ENCODE measurements at places on chromosomes 3 and 15. TPM values are rescaled to one million over a fixed set of nuclear protein-coding genes. Genes with fewer than 3 reads are reported as not detected.
A peak's percentile ranks its signal among the peaks of the same experiment; 100 is the strongest.

DNA sequence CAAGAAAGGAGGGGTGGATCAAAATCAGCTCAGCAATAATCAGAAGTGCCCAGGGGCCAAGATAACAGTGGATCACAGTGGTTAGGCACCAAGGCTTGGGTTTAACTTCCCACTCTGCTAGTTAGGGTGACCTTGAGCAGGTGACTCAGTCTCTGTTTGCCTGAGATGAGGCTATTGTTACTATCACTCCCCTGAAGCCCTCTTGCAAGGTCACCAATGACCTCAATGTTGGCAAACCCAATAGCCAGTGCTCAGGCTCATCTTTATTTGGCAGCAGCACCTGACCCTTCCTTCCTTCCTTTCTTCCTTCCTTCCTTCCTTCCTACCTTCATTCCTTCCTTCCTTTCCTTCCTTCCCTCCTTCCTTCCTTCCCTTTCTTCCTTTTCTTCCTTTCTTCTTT, 102.4 kb upstream of the HACD2 start:
- no peak for DNase-seq
- H3K4me3 ChIP-seq = no peak overlapping the region
- H3K36me3 ChIP-seq = no peaks in the 10 kb centered on the region
- no peaks in the 10 kb centered on the region for H3K27me3 ChIP-seq
- H3K4me1 ChIP-seq = peaks cover 23% of the 10 kb centered on the region

DNA sequence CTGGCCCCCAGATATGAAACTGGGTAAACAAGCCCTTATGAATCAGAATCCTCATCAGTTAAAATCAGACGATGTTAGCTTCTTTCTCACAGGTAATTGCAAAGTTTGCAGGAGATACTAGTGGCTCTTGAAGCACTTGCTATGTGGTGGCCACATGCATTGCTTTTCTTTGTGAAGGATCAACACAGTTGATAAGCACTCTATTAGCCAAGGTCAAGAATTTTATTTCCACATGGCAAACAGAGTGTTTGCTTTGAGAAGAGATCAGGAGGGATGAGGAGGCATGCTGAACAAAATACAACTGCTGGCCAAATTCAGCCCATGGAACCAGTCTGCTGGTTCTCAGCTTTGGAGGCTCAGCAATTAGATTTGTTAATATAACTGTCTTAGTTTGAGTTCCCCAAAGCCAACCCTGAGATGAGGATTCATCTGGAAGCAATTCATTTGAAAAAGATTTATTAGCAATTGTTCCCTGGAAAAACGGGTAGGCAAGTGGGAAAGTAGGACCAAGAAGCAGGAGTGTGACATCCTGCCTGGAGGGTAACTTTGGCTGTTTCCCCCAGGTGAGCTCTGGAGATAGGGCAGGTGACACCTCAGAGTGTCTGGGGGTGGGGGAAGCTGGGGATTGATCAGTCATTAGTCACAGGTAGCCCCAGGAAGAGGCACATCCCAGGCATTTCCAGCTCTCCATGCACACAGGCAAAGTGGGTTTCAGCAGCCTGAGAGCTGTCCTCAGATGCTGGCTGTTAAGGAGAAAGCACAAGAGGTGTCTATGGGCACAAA, 180.3 kb downstream of the ABHD5 start:
- H3K36me3 ChIP-seq = no peaks in the 10 kb centered on the region
- peaks cover 77% of the 10 kb centered on the region for H3K4me1 ChIP-seq
- peak; percentile 46 for DNase-seq

LMAN1L gene
- not detected for total RNA-seq

DNA sequence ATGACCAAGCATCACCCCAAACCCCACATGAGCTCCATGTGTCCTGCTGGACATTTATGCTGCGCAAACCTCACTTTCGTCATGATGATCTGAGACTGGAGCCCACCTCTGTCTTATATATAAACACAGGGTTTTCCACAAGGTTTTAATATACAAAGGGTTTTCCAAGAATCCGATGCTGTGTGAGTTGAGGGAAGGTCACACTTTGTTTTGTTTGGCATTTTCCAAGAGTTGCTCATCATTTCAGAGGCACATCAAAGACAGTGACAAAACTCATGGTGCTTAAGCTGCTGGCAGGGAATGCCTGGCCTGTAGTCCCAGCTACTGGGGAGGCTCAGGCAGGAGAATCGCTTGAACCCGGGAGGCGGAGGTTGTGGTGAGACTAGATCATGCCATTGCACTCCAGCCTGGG, 20.0 kb downstream of the EFCC1 start:
- H3K27me3 ChIP-seq = no peaks in the 10 kb centered on the region
- H3K36me3 ChIP-seq = no peaks in the 10 kb centered on the region
- no peak for DNase-seq
- no peak overlapping the region for H3K27ac ChIP-seq
- no peak overlapping the region for H3K4me3 ChIP-seq

DNA sequence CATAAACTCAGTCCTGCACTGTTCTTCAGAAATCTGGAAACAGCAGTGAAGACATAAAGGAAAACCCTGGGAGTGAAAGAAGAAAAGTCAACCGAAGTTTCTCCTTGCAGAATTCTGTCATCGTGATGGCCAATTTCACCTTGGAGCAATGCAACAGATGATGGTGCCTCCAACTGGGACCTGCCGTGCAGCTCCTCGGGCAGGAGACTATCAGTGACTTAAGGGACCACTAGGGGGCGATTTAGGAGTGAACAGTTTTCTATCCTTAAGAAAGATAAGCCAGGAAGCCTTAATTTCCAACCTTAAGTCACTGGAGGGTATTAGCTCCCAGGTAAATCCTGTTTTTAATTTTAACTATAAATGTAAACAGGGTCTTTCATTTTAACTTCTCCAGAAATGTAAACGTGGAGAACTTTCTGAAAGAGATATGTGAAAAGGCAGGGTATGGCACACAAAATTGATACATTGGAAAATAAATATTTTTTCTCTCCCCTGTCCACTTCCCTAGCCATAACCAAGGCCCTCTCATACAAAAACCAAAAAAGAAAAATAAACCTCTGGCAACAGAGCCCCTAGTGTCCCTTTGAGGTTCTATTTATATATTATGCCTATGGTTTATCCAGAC, 116.3 kb downstream of the PDZRN3 start:
- H3K27me3 ChIP-seq = no peaks in the 10 kb centered on the region
- DNase-seq = peak; percentile 23
- H3K4me1 ChIP-seq = no peaks in the 10 kb centered on the region
- no peaks in the 10 kb centered on the region for H3K36me3 ChIP-seq
- no peak overlapping the region for H3K27ac ChIP-seq

CD200 gene
- 13.2 TPM for total RNA-seq

HRH1 gene
- total RNA-seq = not detected

GRCh38 chr15:59867086-59867855, 136.8 kb upstream of the FOXB1 start:
- no peak for DNase-seq
- no peak overlapping the region for H3K4me3 ChIP-seq
- H3K36me3 ChIP-seq = no peaks in the 10 kb centered on the region
- no peak overlapping the region for H3K27ac ChIP-seq

DNA sequence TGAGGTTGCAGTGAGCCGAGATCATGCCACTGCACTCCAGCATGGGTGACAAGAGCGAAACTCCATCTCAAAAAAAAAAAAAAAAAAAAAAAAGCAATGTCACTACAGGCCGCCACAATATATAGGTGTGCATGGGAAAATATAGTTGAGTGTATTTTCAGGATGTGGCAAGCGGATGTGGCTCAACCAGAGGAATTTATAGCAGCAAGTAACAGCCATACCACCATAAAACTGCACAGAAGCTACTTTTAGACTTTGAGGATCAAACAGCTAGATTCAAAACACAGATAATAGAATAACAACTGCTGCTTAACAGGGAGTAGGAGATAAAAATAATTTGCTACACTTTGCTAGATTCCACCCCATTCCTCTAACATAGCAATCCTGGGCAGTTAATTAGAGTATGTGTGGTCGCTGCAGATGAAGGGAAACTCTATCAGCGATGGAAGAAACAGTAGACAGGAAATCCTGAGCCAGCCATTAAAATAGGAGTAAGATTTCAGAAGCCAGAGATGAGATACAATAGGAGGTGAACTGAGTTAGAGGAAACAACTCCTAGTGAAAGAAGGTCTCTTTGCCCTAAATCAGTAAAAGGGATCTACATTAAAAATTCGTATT, 318.7 kb upstream of the STT3B start:
- no peaks in the 10 kb centered on the region for H3K27me3 ChIP-seq
- no peaks in the 10 kb centered on the region for H3K4me1 ChIP-seq
- H3K27ac ChIP-seq = no peak overlapping the region
- no peaks in the 10 kb centered on the region for H3K36me3 ChIP-seq
- H3K4me3 ChIP-seq = no peak overlapping the region

DNA sequence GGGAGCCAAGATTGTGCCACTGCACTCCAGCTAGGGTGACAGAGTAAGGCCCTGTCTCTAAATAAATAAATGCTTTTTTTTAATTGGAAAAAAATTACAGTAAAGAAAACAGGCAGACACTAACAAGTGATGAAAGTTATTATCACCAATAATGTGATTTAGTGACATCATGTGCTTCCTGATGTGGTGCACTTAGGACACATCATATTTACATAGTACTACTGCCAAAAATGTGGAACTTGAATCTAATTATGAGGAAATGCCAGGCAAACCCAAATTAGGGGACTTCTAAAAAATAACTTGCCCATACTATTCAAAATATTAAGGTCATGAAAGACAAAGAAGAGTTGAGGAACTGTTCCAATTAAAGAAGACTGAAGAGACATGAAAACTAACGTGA, 30.8 kb downstream of the MAP4 start:
- peaks cover 6% of the 10 kb centered on the region for H3K4me1 ChIP-seq
- DNase-seq = no peak
- H3K27me3 ChIP-seq = no peaks in the 10 kb centered on the region
- no peak overlapping the region for H3K27ac ChIP-seq

DNA sequence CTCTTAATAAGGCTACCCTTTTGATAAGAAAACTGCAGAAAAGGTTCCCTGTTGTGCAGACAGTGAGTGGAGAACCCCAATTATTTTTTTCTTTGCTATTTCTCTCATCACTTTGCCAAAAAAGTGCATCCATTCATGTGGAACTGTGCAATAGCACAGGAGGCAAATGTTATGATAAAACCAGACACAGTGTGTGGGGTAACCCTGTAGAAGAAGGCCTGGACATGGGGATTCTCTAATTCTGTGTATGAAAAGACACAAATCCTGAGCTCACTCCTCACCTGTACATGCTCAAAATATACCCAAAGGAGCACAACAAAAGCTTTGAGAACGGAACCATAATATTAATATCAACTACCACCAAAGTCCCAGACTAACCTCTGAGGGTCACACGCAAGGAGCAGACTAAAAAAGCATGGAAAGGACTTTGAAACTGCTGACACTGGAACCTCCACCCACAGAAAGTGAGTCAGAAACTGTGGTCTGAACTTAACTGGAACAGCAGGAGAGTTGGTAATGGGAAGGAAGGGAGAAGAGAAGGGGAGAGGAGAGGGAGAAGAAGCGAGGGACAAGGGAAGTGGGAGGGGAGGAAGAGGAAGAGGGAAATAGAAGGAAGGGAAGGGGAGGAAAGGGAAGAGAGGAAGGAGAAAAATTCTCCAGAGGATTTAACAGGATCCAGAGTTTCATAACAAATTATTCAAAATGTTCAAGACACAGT, 299.9 kb downstream of the TBC1D5 start:
- H3K27me3 ChIP-seq = no peaks in the 10 kb centered on the region
- DNase-seq = no peak
- no peak overlapping the region for H3K27ac ChIP-seq
- H3K36me3 ChIP-seq = no peaks in the 10 kb centered on the region

DNA sequence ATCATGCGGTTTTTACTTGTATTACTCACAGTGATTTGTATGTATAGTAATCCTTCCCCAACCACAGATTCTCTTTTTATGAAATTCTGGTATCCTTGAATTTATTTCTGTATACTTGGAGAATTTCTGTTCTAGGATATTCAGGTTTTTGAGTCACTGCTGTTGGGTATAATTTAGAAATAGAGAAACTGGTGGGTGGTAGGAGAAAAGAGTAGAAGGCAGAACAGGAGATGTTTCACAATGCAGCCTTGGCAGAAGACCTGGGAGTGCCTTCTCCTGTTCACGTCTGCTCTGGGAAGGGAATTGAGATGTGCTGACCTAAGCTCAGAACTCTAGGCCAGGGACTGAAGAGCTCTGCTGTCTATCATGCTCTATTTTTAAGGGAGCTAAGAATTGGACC, 193.6 kb downstream of the EPHB1 start:
- no peak overlapping the region for H3K27ac ChIP-seq
- DNase-seq = no peak
- H3K27me3 ChIP-seq = no peaks in the 10 kb centered on the region
- H3K4me3 ChIP-seq = no peak overlapping the region
- H3K36me3 ChIP-seq = no peaks in the 10 kb centered on the region
- no peaks in the 10 kb centered on the region for H3K4me1 ChIP-seq

DNA sequence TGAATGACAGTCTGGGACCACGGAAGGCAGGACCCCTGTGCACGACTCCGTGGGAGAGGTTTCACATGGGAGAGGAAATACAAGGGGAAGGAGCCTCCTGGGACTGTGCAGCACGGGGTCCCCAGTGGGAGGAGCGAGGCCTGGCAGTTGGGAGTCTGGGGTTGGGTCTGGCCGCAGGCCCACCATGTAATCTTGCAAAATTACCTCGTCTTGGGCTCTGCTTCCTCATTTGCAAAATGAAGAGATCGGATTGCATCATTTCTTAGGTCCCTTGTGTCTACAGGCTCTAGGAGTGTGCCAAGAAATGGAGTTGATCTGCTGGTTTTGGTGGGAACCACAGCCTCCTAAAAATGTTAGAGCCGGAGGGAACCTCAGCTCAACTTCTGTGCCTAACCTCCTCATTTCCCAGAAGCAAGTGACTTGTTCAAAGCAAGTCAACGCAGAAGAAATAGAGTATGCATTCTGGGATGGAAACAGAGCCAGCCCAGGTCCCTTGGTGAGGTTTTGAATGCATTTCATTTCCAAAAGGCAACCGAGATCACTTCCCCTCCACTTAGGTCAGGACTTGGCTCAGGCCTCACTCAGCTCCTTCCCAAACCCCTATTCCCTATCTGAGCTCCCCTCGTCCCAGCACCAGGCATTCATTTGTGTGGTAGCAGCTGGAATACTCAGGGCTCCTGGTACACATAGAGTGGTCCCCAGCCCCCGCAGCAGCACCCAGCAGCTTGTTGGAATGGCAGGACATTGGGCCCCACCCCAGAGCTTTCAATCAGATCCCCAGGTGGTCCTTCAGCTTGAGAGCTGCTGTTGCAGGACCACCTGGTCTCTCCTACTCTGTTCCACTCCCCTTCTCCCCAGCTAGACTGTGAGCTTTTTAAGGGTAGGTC, 267.7 kb downstream of the XXYLT1 start:
- no peak overlapping the region for H3K4me3 ChIP-seq
- H3K36me3 ChIP-seq = no peaks in the 10 kb centered on the region
- DNase-seq = peak; percentile 20
- peaks cover 40% of the 10 kb centered on the region for H3K4me1 ChIP-seq

GRCh38 chr3:30233913-30234646, 372.3 kb upstream of the TGFBR2 start:
- H3K27ac ChIP-seq = no peak overlapping the region
- DNase-seq = no peak
- H3K4me3 ChIP-seq = no peak overlapping the region
- H3K27me3 ChIP-seq = no peaks in the 10 kb centered on the region

DNA sequence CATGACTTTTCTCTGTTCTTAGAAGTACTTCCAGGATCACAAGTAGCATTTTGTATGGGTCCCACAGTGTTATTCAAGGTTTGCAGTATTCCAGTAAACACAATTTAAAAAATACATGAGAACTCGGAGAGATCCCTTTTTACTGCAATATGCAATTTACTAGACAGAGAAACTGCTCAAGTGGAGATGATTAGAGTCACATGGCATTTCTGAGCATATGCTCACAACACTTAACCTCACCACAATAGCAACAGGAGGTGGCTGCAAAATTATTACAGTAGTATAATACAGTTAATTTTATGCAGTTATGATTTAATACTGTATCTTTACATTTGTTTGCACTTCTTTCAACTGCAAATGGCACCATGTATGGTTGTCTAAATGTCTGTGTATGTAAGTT, 87.5 kb downstream of the PIK3CB start:
- H3K4me3 ChIP-seq = no peak overlapping the region
- H3K27ac ChIP-seq = no peak overlapping the region
- H3K27me3 ChIP-seq = no peaks in the 10 kb centered on the region
- H3K36me3 ChIP-seq = no peaks in the 10 kb centered on the region
- no peak for DNase-seq

Measured in thyroid gland (tissue), 4 donors.